ENCODE measurements at places on chromosomes 7 and 10. TPM values are rescaled to one million over a fixed set of nuclear protein-coding genes. Genes with fewer than 3 reads are reported as not detected.

The SEC23IP gene
- 63.4 TPM for total RNA-seq

The TMEM243 gene
- total RNA-seq, result 59.8 TPM

The STOX1 gene
- total RNA-seq, result 3.5 TPM

The ERVW-1 gene
- total RNA-seq, result not detected

The CDK13 gene
- total RNA-seq, result 43.2 TPM

The GSDME gene
- total RNA-seq, result 8.3 TPM

The ZNF862 gene
- 16.4 TPM for total RNA-seq

The ASB10 gene
- total RNA-seq, result not detected

The CFAP58 gene
- total RNA-seq, result 0.29 TPM

The LDB1 gene
- total RNA-seq, result 51.0 TPM

The IRF5 gene
- total RNA-seq, result 35.5 TPM

The AGR3 gene
- total RNA-seq, result 132 TPM

The DLX5 gene
- not detected for total RNA-seq

The PNLIPRP3 gene
- 0.29 TPM for total RNA-seq

The RHBDD2 gene
- total RNA-seq, result 69.0 TPM

The SLC18A2 gene
- total RNA-seq, result 1.7 TPM

The TMEM140 gene
- total RNA-seq, result 24.0 TPM

The OR2A14 gene
- not detected for total RNA-seq

The LLCFC1 gene
- not detected for total RNA-seq

The PNLIPRP1 gene
- total RNA-seq, result not detected

The ZNF273 gene
- 5.8 TPM for total RNA-seq

The CAV2 gene
- total RNA-seq, result 210 TPM

The CDNF gene
- total RNA-seq, result 0.38 TPM

The OR2A5 gene
- total RNA-seq, result not detected

The DDC gene
- total RNA-seq, result 1.2 TPM

The HOXA7 gene
- total RNA-seq, result 1.3 TPM

The MOGAT3 gene
- not detected for total RNA-seq

The ZNF680 gene
- 14.0 TPM for total RNA-seq

The ZNF746 gene
- total RNA-seq, result 22.9 TPM

The CALML5 gene
- not detected for total RNA-seq

The TRIM50 gene
- 0.34 TPM for total RNA-seq

The TBX20 gene
- 0.12 TPM for total RNA-seq

The LIPJ gene
- not detected for total RNA-seq

Measured in left lung (tissue), 14 donors.